Lung (tissue), 17 donors: ENCODE measurements at places on chromosomes 2 and 18. TPM values are rescaled to one million over a fixed set of nuclear protein-coding genes. Genes with fewer than 3 reads are reported as not detected.
A peak's percentile ranks its signal among the peaks of the same experiment; 100 is the strongest.

Gene NDUFS1
- 74.9 TPM for total RNA-seq

DNA sequence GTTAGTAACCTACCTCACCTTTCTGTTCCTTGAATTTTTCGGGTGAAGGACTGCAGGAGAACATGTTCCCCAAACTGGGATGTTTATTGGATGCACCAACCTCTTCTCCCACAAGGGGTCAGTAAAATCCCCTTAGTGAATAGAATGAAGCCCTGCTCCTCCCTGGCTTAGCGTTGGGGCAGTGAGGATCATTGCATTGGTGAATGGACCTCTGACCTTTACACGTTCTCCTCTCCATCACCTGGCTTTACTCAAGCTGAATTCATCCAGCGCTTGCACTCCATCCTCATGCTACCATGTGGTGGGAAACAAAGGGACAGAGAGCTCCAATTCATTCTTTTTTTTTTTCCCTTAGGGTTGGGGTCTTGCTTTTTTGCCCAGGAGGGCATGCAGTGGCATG is 157.2 kb downstream of the MIB1 start:
- DNase-seq: peak; percentile 72

GRCh38 chr2:89767572-89768435 is 1076.3 kb downstream of the RPIA start:
- DNase-seq: no peak

DNA sequence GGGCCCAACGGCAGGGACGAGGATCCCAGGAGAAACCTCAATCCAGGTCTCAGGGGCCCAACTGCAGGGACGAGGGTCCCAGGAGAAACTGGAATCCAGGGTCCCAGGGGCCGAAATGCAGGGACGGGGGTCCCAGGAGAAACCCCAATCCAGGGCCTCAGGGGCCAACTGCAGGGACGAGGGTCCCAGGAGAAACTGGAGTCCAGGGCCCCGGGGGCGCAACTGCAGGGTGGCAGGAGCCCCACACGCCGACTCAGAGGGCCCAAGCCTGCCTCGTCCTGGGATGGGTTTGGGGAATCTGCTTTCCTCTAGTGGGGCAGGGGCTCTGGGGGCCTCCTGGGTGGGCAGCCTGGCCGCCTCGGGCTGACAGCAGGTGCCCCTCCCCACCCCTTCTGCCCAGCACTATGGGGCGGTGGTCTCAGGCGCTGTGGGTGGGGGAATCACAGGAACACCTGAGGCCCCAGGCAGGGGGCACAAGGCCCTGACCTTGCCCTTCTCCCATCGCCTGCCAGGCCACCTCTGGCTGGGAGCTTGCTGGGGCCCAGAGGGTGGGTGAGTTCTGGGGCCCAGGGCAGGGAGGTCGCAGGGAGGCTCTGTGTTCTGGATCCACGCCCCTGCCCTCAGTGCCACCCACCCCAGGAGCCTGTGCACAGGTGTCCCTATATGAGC is 7.1 kb downstream of the RTP5 start:
- no peak for DNase-seq

- DNase-seq: no peak
Observed at GRCh38 chr18:35041815-35042387, 688 bp downstream of the MAPRE2 start.

DNA sequence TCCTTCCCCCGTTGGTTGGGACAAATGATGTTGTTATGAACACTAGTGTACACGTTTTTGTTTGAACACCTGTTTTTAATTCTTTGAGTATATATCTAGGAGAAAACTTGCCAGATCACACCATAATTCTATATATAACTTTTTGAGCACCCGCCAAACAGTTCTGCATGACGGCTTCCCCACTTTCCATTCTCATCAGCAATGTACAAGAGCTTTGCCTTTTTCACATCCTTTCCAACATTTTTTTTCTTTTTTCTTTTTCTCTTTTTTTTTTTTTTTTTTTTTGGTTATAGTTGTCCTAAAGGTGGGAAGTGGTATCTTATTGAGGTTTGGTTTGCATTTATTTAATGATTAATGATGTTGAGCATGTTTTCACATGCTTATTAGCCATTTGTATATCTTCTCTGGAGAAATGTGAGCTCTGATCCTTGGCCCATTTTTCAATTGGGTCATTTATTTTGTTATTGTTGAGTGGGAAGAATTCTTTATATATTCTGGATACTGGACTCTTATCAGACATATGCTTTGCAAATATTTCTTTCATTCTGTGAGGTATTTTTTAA is 86.9 kb upstream of the ZC3H15 start:
- DNase-seq: no peak

Gene MARCO
- 213 TPM for total RNA-seq

DNA sequence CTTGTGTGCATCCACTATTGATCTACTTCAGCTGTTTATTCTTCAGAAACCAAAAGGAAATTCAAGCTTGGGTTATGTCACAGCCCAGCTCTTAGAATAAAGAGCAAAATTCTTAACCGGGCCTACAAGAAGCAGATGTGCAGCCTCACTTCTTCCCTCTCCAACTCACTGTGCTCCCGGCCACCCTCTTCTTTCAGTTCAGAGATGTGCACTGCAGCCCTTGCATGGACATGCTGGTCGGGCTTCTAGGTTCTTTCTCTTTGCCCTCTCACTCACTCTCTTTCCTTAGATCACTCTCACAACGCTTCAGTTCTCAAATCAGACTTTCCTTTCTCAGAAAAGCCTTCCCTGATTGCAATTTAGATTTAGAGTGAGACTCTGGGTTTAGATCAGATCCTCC is 104.1 kb downstream of the CHN1 start:
- DNase-seq: peak; percentile 69

DNA sequence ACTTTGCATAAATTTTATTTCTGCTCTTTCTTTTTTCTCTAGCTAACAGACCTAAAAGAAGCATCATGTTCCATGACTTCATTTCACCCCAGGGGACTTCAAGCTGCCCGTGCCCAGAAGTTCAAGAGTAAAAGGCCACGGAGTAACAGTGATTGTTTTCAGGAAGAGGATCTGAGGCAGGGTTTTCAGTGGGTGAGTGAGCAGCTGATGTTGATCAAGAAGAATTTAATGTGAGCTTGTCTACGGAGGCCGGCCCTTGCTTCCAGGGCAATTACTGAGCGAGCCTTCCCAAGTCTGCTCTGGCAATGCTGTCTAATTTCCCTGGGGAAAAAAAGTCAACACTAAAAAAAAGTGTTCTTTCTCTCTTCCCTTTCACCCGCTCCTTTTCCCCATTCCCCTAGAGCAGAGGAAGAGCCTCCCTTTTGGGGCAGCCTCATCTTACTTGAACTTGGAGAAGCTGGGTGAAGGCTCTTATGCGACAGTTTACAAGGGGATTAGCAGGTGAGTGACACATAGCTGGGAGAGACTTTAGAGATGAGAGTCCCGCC is 1.2 kb downstream of the CDK15 start:
- peak; percentile 54 for DNase-seq

Gene FAM228A
- total RNA-seq: 3.9 TPM

- DNase-seq: no peak
Observed at GRCh38 chr18:12579775-12580174, 78.1 kb downstream of the SPIRE1 start.

GRCh38 chr18:4353853-4354418 is 101.2 kb downstream of the DLGAP1 start:
- DNase-seq: no peak

Gene IL1B
- total RNA-seq: 19.9 TPM

Gene SPHKAP
- 0.03 TPM for total RNA-seq

Gene NOL4
- total RNA-seq: 0.67 TPM

Gene SESTD1
- total RNA-seq: 96.4 TPM

- no peak for DNase-seq
Observed at GRCh38 chr2:54691445-54692135, 31.9 kb upstream of the EML6 start.

DNA sequence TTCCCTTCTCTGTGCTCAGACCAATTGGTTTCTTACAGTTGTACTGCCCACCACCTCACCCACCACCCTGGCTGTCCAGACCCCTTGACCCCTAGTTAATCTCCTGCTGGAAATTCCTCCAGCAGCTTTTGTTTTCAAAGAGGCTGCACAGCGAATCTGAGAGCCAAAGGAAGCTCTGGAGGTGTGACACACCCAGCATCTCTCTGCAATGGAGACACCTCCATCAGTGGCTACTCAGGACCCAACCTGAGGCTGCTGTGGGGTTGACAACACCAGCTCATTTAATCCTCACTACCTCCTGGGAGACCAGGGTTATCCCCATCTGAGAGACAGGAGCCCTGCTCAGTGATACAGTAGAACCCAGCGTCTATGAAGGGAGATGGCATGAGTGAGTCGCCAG is 86.4 kb downstream of the BIN1 start:
- no peak for DNase-seq
